Cortex of kidney (tissue), 1 donor: ENCODE measurements at places on chromosomes 4 and X.

DNA sequence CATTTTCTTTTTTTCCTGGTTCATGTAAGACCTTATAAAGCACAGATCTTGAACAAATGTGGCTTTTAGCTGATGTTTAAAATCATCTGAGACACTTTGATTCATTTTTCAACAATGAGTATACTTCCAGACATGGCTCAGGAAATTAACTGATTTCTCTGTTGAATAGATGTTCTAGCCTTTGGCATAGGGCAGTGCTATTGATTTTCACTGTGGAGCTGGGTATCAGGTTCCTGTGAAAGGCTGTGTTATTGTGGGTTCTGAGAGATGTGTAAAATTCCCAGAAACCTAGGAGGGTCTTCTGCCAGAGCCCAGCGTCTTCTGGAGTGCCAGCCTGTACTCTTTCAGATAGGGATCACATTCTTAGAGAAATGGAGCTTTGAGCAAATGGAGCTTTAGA is 278.9 kb downstream of the EPHA5 start:
- no peak for DNase-seq

- no peak for DNase-seq
Observed at GRCh38 chr4:47213106-47213505, 181.7 kb downstream of the GABRB1 start.

DNA sequence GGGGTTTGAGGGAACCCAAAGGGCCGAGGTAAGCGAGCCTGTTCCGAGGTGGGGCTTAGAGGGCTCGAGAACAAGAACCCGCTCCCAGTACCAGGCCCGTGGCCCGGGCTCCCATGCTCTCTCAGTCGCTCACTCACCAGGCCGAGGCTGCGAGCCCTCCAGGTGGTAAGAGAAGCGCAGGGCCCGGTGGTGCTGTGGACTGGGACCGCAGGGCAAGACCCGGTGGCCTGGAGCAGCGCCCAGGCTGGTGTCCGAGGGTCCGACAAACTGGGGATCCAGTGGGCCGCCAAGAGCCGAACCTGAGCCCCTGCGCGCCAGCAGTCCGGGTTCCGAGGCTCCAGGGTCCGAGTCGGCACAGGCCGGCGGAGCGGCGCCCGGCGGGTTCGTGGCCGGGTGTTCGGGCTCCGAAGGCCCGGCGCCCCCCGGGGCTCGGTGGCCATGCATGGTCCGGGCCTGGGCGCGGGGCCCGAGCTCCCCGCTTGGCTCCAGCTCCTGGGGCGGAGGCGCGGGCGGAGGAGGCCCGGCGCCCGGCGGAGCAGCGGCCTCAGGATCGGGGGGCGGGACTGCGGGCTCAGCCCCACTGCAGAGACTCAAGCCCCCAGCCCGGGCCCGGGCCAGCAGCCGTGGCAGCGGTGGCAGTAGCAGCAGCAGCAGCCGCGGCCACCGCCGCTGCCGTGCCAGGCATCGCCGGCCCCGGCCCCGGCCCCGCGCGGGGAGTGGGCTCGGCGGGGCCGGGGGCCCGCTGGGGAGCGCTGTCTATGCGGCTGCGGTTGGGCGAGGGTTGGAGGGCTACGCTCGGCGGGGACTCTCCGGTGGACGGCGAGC is 833 bp downstream of the FGD1 start:
- DNase-seq: no peak

DNA sequence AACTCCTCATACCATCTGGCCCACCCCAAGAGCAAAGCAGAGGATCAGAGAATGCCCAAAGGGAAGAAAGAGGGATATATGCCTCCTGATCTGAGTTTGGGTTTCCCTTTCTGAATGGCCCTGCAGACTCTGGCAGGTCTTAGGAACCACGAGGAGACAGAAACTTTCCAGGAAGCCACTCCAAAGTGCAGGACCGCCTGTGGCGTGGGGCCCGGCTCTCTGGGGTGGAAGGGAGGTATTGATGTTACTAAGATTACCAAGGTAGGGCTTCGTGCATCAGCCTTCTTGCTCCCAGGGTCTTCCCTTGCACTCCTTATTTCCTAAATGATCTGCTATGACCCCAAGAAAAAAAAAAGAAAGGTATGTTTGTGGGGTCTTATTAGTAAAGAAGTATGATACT is 41.9 kb upstream of the SPRY1 start:
- DNase-seq: no peak

DNA sequence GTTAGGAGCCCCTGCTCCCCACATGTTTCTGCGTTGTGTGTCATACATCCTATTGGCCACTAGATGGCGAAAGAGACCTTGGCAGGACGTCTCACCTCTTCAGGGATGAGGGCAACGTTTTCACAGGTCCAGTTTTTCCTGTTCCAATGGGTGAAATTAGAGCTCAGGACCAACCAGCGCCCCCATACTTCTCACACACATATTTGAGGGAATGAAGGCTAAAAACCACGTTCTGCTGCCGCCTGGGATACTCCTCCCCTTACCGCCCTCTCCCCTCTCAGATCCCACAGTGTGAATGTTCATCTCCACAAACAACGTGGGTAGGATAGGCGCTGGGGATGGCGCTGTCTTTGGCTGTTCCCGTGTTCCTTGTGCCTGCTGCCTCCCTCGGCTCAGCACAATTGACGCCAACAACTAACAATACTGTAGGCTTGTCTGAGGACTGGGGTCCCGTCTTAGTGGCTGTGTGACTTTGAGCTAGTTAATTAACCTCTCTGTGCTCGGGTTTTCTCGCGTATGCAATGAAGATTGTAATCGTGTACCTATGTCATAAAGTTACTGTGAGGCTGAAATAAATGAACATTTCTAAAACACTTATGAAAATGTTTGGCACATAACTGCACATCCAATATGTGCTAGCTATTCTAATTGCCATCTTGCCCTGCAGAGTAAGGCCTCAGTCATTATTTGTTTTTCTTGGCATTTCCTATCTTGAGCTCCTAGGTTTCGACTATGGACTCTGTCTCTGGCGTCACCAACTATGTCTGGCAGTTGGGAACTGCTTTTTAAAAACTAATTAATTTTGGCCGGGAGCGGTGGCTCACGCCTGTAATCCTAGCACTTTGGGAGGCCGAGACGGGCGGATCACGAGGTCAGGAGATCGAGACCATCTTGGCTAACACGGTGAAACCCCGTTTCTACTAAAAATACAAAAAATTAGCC is 181.3 kb upstream of the STK26 start:
- DNase-seq: no peak

GRCh38 chr4:168279556-168279955 is 39.0 kb downstream of the DDX60 start:
- DNase-seq: no peak

DNA sequence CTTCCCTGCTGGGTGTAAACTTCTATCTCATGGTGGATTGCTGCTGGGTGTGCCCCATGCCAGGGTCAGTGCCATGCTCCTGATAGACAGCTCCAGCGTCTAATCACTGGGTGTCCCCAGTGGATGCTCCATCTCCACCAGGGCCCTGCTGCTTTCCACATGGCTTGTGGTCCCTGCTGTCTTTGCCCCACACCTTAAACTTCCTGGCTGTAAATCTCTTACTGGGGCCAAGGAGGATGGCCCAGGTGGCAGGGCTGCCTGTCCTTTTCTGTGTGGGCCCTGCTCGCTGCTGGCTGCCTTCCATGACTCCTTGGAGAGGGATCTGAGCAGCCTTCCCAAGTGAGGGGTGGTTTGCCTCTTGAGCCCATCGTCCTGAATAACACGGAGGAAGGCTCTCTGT is 51.8 kb downstream of the RGS12 start:
- DNase-seq: no peak

DNA sequence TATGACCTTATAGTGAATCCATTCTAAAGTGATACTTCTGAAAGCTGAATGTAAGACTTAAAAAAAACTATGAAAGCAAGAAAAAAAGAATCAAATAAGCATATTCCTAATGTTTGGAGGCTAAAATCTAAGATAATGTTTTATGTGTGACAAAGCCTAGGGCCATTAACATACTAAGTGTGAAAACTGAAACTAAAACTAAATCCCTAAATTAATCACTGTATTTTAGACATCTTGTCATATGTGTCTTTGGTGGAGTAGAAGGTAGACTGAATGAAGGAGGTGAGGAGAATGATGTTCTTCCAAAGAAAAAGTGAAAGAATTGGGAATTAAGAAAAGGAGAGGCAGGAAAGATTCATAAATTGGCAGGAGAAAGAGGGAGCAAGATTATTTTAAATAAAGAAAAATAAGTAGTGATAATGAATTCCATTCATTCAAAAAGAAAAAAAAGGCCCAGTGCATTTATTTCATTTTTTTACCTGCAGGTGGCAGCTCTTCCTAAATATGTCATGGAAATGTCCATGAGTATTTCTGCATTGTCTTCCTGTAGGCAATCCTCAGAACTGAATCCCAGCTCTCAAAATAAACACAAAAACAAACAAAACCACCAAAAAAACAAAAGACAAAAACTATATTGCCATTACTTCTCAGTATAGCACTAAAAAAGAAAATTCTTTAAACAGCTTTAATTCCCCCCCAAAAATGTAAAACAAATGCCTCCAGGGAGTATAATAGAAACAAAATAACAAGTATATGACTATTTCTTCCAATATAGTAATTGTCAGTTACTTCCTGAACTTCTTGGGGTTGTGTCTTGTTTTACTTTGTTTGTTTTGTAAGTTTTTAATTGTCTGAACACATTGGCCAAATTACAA is 17.0 kb upstream of the AP1AR start:
- no peak for DNase-seq

GRCh38 chr4:7598939-7599790 is 164.4 kb upstream of the PSAPL1 start:
- no peak for DNase-seq

DNA sequence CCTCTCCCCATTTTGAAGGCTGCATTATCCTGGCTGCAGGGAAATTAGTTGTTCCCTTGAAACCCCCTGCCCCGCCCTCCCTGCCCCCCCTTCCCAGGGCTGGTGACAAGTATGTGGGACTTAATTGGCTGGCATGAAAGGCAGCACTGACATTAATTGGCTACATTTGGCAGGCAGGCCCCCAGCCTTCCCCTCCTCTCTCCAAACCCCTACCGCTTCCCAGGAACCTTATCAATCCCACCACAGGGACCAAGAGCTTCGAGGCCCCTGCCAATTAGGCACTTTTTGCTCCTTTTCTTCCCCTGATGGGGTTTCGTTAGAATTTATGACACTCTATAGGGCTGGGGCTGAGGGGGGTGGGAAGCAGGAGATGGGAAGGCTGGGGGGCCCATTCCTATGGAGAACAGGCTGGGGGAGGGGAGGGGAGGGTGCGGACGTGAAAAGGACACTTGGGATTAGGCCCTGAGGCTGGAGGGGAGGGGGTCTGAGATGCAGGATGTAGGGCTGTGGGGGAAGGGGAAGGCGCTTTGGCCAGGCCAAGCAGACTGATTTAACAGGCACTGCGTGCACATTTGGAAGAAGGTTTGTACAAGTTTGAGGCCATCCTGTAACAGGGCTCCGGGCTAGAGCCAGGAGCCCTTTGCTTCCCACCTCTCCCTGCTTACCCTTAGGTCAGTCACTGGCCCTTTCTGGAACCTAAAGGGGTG is 52.2 kb downstream of the EFNB1 start:
- no peak for DNase-seq

GRCh38 chr4:20259707-20260106 is 8.0 kb downstream of the SLIT2 start:
- DNase-seq: no peak

GRCh38 chrX:96843566-96843965 is 40.1 kb upstream of the RPA4 start:
- DNase-seq: no peak

- DNase-seq: no peak
Observed at GRCh38 chr4:105352826-105353225, 121.0 kb downstream of the PPA2 start.

- no peak for DNase-seq
Observed at GRCh38 chr4:75639124-75639695, 8.9 kb upstream of the CDKL2 start.

DNA sequence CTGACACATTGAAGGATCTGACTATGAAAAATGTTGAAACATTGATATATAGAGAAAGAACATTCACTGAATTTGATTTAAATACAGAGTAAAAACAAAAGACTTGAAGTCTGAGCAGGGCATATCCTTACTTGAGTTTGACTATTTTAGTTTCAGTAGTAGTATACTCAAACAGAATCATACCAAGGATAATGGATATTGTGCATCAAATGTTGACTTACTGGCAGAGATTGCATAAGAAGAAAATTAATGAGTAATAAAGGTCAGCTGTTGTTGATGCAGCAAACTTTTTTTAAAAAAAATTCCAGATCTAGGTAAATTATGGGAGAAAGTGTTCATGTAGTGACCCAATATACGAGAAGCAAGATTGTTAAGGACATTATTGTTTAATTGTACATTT is 94.5 kb upstream of the APOOL start:
- DNase-seq: no peak

GRCh38 chr4:174702979-174703478 is 126.0 kb downstream of the GLRA3 start:
- no peak for DNase-seq

DNA sequence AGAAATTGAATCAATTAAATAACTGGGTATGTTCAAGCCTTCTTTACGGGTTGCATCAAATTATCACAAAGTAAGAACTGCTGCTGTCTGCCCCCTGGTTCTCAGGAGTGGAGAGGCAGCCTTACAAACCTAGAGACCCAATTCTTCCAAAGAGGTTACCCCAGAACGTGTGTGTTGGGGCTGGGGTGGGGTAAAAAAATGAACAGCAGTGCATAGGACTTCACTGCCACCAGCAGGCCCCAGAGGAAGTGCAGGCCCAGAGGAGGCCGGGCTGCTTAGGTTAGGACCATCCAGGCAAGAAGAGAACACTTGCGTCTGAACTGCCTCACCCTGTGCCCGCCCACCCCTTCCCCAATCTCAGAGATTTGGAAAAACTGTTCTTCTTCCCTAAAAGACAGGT is 1.5 kb upstream of the NWD2 start:
- DNase-seq: no peak

GRCh38 chr4:88725986-88726385 is 28.4 kb upstream of the NAP1L5 start:
- DNase-seq: no peak

GRCh38 chr4:153433754-153434105 is 32.4 kb upstream of the TMEM131L start:
- DNase-seq: no peak

DNA sequence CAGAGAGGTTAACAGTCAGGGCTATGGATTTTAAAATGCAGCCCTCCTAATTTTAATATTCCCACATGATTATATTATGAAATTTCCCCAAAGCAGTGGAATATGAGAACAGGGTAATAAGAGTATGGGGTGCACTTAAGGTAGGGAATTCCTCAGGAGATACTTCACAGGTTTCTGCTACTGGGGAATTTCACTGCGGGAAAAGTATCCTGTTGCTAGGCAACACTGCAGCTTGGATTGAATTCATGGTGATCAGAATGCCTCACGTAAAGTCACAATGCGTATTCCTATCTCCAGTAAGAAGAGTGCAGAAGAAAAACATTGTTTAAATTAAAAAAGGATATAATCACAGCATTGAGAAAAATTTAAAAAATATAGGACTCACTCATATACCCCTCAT is 398.1 kb upstream of the RPS6KA3 start:
- no peak for DNase-seq
